ENCODE measurements at places on chromosomes 16 and 17. TPM values are rescaled to one million over a fixed set of nuclear protein-coding genes. Genes with fewer than 3 reads are reported as not detected.

The CDRT15L2 gene
- total RNA-seq = not detected

The ANKRD40CL gene
- not detected for total RNA-seq

The PRSS53 gene
- total RNA-seq = 2.5 TPM

The PDIA2 gene
- total RNA-seq = not detected

The EPN3 gene
- under 0.01 TPM for total RNA-seq

The FN3K gene
- total RNA-seq = 6.9 TPM

The GINS2 gene
- total RNA-seq = 1.5 TPM

The LGALS9B gene
- total RNA-seq = not detected

The TPSG1 gene
- total RNA-seq = not detected

The PPP1R1B gene
- total RNA-seq = 0.66 TPM
